Left lung (tissue), 14 donors: ENCODE measurements at places on chromosomes 1 and 21. TPM values are rescaled to one million over a fixed set of nuclear protein-coding genes. Genes with fewer than 3 reads are reported as not detected.

The NES gene
- 58.5 TPM for total RNA-seq

The CFAP45 gene
- total RNA-seq, result 4.7 TPM

The DDR2 gene
- 47.1 TPM for total RNA-seq

The DYRK3 gene
- 11.8 TPM for total RNA-seq

The MOV10 gene
- total RNA-seq, result 59.0 TPM

The MOB3C gene
- total RNA-seq, result 16.0 TPM

The S100B gene
- total RNA-seq, result 2.3 TPM

The IGSF3 gene
- total RNA-seq, result 21.6 TPM

The TNFRSF1B gene
- total RNA-seq, result 33.0 TPM

The CELA3A gene
- not detected for total RNA-seq

The SPRR2E gene
- not detected for total RNA-seq

The IFNGR2 gene
- 116 TPM for total RNA-seq
